ENCODE measurements at places on chromosomes 4 and X. TPM values are rescaled to one million over a fixed set of nuclear protein-coding genes. Genes with fewer than 3 reads are reported as not detected.

CCDC110 gene
- total RNA-seq: 18.2 TPM

DNA sequence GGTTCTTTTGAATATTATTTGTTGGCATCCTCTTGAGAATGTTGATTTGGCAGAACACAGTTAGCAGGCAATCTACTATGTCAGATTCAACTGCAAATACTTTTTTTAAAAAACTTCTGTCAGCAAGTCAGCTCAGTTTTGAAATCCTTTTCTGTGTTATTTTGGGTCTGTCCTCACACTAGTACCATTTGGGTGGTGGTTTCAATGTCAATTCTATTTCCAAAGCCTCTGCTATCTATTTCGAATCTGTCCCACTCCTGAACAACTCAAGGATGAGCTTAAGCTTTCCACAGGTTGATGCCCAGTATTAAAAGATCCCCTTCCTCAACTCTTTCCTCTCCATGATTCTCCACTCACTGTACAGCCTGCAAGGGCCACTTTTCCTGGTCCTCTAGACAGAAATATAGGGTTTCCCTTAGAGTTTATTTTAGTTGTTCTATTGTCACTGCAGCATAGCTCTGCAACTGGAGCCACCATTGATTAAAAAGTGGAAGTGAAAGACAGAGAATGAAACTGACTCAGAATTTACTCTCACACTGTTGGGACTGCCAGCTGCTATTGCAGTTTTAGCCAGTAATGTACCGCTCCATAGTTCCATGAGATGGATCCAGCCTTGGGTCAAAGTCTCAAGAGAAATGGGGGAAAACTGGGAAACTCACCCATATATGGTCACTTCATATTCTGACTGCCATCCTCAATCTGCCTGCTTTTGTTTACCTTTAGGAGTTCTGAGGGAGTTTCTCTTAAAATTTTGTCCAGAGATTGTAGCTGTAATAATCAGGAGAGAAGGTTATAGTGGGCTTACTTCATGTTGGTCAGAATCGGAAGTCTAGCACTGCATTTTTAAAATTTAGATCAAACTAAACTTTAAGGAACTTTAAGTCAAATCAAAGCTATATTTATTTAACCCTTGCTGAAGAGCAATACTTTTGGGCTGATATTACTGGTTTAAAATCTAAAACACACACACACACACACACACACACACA, 14.6 kb downstream of the HDX start:
- no peak for DNase-seq

- no peak for DNase-seq
Measured at GRCh38 chrX:50978920-50979682, 68.6 kb downstream of the BMP15 start.

- DNase-seq: no peak
Measured at GRCh38 chrX:79138658-79139241, 5.7 kb upstream of the GPR174 start.

GUCY1A1 gene
- 104 TPM for total RNA-seq

DNA sequence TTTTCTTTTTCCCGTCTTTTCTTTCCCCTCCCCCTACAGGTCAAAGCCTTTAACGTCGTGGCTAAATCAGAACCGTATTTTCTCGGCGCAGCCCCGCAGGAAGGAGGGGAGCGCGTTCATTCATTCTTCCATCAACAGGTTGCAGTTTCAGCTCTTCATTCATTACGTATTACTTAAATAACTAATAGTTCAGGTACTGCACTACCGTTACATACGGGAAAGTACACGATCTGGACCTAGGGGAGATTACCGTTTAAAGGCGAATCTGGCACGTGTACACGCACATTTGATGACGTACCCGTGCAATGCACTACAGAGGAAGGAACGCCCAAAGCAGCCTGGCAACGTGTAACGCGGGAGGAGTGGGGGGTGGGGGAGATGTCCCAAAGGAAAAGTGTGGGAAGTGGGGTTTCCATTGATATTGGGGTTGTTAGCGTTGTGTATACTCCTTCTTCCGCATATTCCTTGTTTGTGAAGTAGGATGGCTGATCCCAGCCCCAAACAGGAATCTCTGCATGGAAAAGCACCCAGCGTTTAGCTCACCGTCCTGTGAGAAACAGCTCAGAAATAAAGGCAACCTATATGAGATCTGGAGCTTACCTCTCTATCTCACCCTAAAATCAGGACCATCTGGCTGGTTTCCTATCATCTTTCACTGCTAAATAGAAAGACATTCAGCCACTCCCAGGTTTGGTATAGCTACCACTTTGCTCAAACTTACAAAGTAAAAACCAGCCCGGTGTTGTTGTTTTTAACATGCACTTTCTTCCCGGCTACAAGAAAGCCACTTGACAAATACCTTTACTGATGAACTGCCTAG, 585 bp upstream of the SEC24D start:
- DNase-seq: peak; percentile 37

NR3C2 gene
- total RNA-seq: 19.1 TPM

HSPA4L gene
- total RNA-seq: 4.5 TPM

DNA sequence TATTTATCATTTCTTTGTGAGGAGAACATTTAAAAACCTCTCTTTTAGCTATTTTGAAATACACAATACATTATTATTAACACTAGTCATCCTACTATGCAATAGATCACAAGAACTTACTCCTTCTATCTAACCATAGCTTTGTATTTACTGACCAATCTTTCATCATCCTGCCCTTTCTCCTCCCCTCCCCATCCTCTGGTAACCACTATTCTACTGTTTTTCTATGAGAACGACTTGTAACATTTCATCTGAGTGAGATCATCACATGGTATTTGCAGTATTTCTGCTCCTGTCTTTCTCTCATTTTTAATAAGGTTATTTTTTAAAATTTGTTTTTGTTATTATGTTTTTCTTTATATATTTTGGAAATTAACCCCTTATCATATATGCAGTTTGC, 331.8 kb downstream of the TEX13C start:
- no peak for DNase-seq

DNA sequence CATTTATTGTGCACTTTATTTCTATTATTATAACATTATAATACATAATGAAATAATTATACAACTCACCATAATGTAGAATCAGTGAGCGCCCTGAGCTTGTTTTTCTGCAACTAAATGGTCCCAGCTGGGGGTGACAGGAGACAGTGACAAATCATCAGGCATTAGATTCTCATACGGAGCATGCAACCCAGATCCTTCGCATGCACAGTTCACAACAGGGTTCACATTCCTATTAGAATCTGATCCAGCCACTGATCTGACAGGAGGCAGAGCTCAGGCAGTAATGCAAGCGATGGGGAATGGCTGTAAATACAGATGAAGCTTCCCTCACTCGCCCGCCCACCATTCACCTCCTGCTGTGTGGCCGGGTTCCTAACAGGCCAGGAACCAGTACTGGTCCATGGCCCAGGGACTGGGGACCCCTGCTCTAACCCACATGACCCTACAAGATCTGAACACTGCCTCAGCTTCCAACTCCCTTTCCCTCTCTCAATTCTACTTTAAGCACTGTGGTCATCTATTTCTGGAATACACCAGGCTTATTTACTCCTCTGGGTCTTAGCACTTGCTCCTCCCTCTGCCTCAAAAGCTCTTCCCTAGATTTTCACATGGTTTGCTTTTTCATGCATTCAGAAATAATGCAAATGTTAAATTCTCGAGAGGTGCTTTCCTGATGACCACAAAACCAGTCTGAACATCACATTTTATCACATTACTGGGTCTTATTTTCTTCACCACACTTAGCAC, 166.8 kb upstream of the HCCS start:
- no peak for DNase-seq

- no peak for DNase-seq
Measured at GRCh38 chr4:35725131-35725530, 519.2 kb downstream of the ARAP2 start.

- no peak for DNase-seq
Measured at GRCh38 chrX:134712272-134712671, 54.0 kb upstream of the PLAC1 start.

- no peak for DNase-seq
Measured at GRCh38 chrX:11546917-11547316, 118.8 kb downstream of the ARHGAP6 start.

DNA sequence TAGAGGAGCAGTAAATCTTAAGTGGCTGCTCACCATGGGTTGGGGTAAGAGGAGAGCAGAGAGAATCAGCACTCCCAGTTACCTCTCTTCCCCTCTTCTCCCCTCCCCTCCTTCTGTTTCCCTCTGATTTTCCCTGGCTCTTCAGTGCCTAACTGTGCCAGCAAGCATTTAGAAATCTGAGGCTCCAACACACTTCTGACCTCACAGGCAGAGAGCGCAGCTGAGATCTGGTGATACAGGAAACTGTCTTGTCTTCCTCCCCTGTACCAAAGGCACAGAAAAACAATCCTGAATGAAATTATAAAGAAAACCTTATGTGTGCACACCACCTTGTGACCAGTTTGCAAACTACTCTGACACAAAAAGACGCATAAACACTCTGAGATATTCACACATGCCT, 82.4 kb upstream of the SMIM10 start:
- DNase-seq: no peak

F8A2 gene
- total RNA-seq: not detected

AFF2 gene
- 7.0 TPM for total RNA-seq

- DNase-seq: no peak
Measured at GRCh38 chr4:94852616-94853015, 94.9 kb downstream of the BMPR1B start.

NAA11 gene
- total RNA-seq: not detected

DNA sequence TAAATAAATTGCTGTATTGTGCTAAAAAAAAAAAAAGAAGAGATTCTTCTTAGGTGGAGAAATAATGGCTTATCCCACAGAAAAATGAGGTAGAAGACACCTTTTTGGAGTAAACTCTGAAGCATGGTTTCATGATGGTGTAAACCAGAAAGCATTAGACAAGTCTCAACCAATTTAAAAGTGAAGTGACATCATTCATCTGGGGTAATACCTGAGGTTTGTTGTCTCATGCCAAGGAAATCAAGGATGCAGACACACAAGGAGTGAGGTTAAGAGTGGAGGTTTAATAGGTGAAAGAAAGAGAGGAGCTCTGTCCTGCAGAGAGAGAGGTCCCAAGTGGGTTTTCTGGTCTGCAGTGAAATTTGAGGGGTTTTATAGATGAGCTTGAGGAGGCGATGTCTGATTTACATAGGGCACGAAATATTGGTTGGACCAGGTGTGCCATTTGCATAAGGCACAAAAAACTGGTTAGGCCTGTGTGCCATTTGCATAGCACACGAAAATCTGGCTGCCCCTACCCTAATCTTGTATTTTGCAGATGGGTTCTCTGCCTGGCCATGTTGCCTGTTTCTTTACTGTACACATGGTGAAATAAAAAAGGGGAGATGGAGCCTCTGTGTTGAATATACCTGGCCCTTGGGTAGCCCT, 25.0 kb upstream of the CWH43 start:
- no peak for DNase-seq

GRCh38 chrX:73799888-73800287, 236.9 kb downstream of the CHIC1 start:
- DNase-seq: no peak

- DNase-seq: no peak
Measured at GRCh38 chr4:56118845-56119244, 170.1 kb downstream of the CEP135 start.

PRSS12 gene
- total RNA-seq: 34.7 TPM

GRCh38 chrX:27998666-27999065, 17.4 kb upstream of the DCAF8L1 start:
- no peak for DNase-seq

DNA sequence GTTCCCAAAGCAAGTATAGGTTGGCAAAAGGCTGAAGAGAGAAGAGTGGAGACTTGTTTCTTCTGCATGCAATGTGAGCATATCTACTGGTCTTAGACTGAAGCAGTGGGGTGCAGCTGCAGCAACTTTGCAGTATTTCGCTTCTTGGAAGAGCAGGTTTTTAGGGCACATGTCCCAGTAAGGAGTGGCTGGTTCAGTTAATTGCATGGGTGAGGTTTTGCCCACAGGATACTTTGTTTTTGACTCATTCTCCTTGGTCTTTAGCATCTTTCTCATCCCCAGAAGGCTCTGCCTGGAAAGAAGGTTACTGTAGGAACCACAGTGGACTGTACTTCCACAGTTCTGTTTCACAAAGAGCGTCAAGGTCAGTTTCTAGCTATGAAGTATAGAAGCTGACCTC, 68.0 kb upstream of the NR3C2 start:
- no peak for DNase-seq

RTL5 gene
- total RNA-seq: 4.8 TPM

UGT2A1 gene
- not detected for total RNA-seq

- DNase-seq: no peak
Measured at GRCh38 chrX:124725502-124725901, 379.1 kb downstream of the SH2D1A start.

DNA sequence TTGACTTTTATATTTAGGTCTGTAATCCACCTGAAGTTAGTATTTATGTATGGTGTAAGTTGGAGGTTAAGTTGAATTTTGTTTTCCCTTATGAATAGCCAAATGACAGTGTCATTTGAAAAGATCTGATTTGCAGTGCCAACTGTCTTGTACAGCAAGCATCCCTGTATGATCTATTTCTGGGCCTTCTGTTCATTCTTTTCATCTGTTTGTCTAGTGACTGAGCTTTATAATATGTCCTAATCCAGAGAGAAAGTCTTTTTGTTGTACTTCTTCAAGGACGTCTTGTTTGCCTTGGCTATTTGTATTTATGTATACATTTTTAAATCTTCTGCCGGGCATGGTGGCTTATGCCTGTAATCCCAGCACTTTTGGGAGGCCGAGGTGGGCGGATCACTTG, 39.6 kb downstream of the CDKL5 start:
- DNase-seq: no peak

DNA sequence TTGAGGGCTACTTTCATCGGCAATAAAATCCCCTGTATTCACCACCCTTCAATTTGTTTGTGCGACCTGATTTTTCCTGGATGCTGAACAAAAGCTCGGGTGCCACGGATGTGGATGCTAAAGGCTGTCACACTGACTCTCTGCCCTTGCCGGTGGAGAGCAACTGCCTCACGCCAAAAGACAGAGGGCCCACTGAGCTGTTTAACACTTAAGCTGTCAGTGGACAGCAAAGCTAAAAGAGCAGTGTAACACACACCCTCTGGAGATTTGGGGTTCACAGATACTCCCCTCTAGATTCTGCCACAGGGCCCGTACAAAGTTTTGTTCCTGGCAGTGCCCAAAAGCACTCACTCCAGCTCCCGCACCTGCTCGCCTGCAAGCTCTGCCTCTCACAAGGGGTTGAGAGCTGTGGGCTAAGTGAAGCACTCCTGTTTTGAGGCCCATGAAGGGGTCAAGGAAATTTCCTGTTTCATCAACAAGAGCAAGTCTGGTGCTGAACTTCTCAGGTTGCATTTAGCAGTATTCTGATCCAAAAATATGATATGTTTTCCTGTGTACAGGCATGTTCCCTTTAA, 1571.9 kb downstream of the ADGRL3 start:
- no peak for DNase-seq

DNA sequence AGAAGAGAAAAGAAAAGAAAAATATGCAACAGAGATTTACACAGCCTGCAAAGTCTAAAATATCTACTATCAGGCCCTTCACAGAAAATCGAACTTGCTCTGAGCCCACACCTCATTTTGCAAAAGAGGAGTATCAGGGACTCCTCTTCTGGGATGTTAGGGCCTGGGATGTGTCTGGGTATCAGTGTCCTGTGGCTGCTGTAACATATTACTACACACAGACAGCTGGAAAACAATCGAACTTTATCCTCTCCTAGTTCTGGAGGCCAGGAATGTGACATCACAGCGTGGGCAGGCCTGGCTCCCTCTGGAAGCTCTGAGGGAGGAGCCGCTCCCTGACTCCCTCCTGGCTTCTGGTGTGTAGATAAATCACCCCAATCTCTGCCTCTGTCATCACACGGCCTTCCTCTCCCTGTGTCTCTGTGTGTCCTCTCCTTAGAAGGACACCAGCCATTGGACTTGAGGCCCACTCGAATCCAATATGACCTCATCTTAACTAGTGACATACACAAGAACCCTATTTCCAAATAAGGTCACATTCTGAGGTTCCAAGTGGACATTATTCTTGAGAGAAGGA, 52.9 kb downstream of the PPP2R2C start:
- no peak for DNase-seq

Measured in urinary bladder (tissue), 4 donors.